ENCODE measurements at places on chromosomes 5 and 9. TPM values are rescaled to one million over a fixed set of nuclear protein-coding genes. Genes with fewer than 3 reads are reported as not detected.

The TRIM7 gene
- total RNA-seq: 1.1 TPM

The SLC45A2 gene
- 6.4 TPM for total RNA-seq

The FREM1 gene
- total RNA-seq: 20.4 TPM

The SLC2A6 gene
- total RNA-seq: 2.9 TPM

The LTC4S gene
- total RNA-seq: 1.1 TPM

The LRRTM2 gene
- total RNA-seq: 124 TPM

All from camera-type eye (tissue), 1 donor.